ENCODE measurements at places on chromosomes 4 and X.
A peak's percentile ranks its signal among the peaks of the same experiment; 100 is the strongest.

DNA sequence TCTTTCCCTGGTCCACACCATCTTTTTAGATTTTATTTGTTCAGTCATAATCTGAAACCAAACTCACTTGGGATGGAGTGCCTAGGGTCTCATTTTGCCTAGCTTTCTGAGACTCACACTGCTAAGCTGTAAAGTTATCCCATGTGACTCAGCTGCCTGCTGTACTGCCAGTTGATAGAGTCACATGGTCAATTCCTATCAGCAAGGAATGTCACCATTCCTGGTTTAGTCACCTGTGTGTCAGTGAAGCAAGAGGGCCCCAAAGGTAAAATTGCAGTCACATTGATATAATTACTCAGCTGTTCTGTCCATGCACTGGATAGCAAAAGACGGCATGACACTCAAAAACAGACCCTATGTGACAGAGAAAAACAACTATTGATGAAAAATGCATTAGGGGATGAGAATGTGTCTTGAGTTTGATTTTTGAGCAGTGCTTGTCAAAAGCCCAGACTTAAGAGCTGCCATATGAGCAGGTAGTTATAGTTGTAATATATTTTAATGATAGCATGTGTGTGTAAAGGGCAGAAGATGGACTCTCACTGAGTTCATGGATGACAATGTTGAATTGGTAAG, 413.2 kb downstream of the PPARGC1A start:
- DNase-seq, result no peak

DNA sequence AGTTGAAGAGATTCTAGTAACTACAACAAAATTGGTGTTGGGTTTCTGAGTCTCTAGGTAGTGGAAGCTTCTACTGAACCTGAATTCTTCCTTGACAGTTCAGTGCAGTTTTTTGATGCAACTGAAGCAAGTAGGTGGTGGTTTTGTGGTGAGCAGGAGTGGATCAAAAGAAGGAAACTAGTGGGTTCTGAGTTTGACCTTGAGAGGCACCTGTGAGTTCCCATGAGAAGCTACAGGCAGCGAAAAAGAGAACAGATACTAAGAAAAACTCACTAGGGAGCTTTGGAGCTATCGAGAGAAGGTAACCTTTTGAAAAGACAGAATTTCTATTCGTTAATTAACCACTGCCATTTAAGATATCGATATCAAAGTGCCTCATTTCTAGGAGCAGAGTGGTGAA, 145.2 kb downstream of the PDHA2 start:
- DNase-seq, result no peak

GRCh38 chr4:5157791-5158770, 106.8 kb downstream of the STK32B start:
- no peak for DNase-seq

DNA sequence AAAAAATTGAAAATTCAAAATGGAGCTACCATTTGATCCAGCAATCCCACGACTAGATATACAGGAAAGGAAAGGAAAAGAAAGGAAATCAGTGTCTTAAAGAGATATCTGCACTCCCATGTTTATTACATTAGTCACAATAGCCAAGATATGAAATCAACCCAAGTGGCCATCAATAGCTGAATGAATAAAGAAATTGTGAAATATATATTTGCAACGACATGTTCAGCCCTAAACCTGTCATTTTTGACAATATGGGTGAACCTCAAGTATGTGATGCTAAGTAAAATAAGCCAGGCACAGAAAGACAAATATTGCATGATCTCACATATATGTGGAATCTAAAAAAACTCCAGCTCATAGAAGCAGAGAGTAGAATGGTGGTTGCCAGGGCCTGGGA, 155.1 kb downstream of the ANXA5 start:
- no peak for DNase-seq

DNA sequence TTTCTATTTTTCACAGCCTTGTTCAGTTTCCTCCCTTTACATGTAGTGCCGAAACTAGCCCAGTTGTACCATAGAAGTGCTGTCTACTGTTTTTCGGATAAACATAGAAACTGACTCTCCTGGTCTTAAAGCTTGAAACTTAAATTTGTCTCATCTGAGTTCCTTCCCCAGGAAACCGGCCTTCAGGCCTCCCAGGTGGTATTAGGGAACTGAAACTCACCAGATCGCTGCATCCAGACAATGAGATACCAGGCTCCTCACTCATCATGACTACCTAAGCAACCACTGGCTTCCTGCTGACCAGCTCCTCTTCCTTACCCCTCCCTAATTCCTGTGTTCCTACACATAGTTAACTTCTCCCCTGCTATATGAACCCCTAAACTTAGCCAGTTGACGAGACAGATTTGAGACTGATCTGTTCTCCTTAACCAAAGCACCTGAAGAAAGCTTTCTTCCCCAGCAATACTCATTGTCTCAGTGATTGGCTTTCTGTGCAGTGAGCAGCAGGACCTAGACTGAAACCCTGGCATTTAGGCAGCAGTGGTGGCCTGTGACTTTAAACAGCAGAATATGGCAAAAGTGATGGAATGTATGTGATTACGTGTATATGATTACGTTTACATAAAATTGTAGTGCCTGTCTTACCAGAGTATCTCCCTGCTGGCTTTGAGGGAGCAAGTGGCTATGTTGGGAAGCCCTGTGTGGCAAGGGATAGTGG, 959.1 kb upstream of the LCORL start:
- DNase-seq, result no peak

GRCh38 chr4:1576304-1576960, 107.7 kb downstream of the FAM53A start:
- no peak for DNase-seq

- DNase-seq, result no peak
Observed at GRCh38 chrX:103608306-103608963, 672 bp downstream of the TCEAL3 start.

DNA sequence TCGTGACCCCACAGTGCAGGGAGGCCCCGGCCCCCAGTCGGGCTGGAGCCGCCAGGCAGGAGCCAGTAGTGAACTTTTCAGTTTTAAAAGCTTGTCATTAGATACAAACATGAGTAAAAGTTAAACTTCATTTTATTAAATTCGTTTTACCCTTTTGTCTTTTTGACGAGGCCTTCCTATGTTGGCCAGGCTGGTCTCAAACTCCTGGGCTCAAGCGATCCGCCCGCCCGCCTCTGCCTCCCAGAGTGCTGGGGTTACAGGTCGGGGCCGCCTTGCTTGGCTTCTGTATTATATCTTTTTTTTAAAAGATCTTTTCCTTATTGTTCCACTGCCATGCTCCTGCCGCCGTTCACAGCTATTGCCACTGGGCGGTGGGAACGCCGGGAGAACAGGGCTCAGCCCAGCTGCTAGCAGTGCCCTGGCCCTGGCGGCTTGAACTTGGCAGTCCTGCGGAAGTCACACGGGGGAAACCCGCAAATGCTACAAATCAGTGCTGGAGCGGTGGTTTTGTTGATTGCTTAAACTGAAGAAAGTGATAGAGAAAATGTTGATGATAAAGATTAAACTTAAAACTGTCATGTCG, 968 bp upstream of the NELFA start:
- DNase-seq, result peak; percentile 47

Measured in activated CD8-positive, alpha-beta memory T cell treated with anti-CD3 and anti-CD28 coated beads, Interleukin-2, amount 50 U/mL, for 4 hours (primary cell).